ENCODE measurements at places on chromosomes 4 and X. TPM values are rescaled to one million over a fixed set of nuclear protein-coding genes. Genes with fewer than 3 reads are reported as not detected.
A peak's percentile ranks its signal among the peaks of the same experiment; 100 is the strongest.

- DNase-seq = no peak
- H3K36me3 ChIP-seq = no peaks in the 10 kb centered on the region
- H3K4me3 ChIP-seq = no peak overlapping the region
- no peak overlapping the region for H3K27ac ChIP-seq
- no peaks in the 10 kb centered on the region for H3K27me3 ChIP-seq
Observed at GRCh38 chrX:153966841-153967535, 4.6 kb downstream of the HCFC1 start.

GRCh38 chr4:24840826-24841543 lies 45.6 kb downstream of the SOD3 start:
- no peaks in the 10 kb centered on the region for H3K27me3 ChIP-seq
- no peak for DNase-seq
- H3K27ac ChIP-seq = no peak overlapping the region
- no peaks in the 10 kb centered on the region for H3K4me1 ChIP-seq
- H3K36me3 ChIP-seq = no peaks in the 10 kb centered on the region
- no peak overlapping the region for H3K4me3 ChIP-seq

Gene AFM
- not detected for total RNA-seq

DNA sequence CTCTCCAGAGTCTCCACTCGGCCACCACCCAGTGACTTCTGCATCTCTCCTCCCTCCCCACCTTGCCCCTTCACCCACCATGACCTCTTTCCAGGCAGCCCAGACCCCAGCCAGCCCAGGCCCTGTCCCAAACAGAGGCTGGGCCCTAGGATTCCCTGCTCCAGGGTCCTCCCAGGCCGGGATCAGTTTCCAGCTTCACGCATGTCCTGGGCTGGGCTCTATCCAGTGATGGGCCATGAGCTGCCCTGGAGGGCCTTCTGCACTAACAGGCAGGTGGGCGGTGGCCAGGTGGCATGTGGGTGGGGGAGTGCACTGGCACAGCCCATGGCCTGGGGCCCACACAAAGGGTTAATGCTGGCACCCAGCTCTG lies 20.4 kb upstream of the ADD1 start:
- H3K27me3 ChIP-seq = no peaks in the 10 kb centered on the region
- no peak overlapping the region for H3K27ac ChIP-seq
- no peaks in the 10 kb centered on the region for H3K4me1 ChIP-seq
- DNase-seq = no peak

DNA sequence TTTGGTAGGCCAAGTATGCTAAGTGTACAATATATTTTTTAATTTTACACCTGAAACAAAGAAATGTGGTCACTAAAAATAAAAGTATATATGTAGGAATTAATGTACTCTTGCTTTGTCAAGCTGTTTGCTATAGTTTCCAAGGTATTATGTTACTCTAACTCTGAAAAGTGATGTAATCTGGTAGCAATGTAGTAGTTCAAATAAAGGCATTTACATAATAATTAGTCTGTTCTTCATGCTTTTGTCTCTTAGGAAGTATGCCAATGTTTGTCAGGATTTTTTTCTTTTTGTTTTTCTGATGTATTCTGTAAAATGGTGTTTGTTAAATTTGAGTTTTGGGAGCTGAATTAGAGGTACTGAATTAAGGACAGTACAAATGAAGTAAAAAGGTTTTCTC lies 89.5 kb downstream of the PLS3 start:
- H3K4me3 ChIP-seq = no peak overlapping the region
- no peak for DNase-seq
- H3K27ac ChIP-seq = no peak overlapping the region

Gene MYOZ2
- 0.81 TPM for total RNA-seq

Gene NHS
- total RNA-seq = 7.0 TPM

DNA sequence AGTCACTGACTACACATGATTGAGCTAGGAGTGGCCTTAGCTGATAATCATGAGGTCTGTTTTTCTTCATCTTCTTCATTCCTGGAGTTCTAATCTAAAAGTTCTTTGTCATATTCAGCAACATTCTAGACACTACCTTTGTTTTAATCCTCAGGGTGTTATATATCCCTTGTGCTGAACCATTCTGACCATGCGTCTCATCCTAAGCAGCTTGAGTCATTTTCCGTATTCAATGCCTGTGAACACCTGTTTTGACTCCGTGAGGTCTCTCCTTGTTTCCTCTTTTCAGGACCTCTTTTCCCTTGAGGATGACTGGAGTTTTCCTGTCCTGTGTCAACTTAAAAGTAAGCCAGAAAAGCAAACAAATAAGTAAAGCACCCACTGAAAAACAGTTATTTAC lies 597.9 kb downstream of the GBA3 start:
- no peak overlapping the region for H3K27ac ChIP-seq
- H3K27me3 ChIP-seq = no peaks in the 10 kb centered on the region
- no peak overlapping the region for H3K4me3 ChIP-seq
- no peaks in the 10 kb centered on the region for H3K4me1 ChIP-seq
- no peak for DNase-seq

- no peaks in the 10 kb centered on the region for H3K36me3 ChIP-seq
- H3K27ac ChIP-seq = no peak overlapping the region
- H3K27me3 ChIP-seq = no peaks in the 10 kb centered on the region
Observed at GRCh38 chr4:126544276-126544675, 1088.5 kb upstream of the INTU start.

DNA sequence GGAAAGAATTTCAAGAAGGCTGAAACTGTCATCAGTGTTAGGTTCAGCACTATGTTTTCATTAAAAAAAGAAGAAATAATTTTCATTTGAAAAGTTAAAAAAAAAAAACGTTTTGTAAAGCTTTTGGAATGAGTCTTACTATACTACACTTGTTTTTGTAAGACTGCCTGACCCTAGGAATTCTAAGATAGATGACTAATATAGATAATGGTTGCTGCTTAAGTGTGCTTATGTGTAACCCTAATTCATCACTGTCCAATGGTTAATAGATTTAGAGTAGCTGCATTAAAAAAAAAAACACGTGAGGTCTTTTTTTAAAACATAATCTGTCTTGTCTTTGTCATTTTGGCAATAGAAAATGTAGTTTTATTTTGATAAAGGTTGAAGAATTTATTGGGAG lies 323.2 kb downstream of the IL1RAPL1 start:
- DNase-seq = no peak
- no peaks in the 10 kb centered on the region for H3K27me3 ChIP-seq
- H3K4me1 ChIP-seq = no peaks in the 10 kb centered on the region
- no peak overlapping the region for H3K27ac ChIP-seq
- H3K4me3 ChIP-seq = no peak overlapping the region

Gene ERAS
- not detected for total RNA-seq

Gene ZIC3
- total RNA-seq = not detected

Gene CD38
- 0.23 TPM for total RNA-seq

- no peaks in the 10 kb centered on the region for H3K36me3 ChIP-seq
- no peaks in the 10 kb centered on the region for H3K4me1 ChIP-seq
- H3K27me3 ChIP-seq = no peaks in the 10 kb centered on the region
- DNase-seq = no peak
- H3K27ac ChIP-seq = no peak overlapping the region
- H3K4me3 ChIP-seq = no peak overlapping the region
Observed at GRCh38 chrX:106718709-106719108, 7.8 kb upstream of the RNF128 start.

DNA sequence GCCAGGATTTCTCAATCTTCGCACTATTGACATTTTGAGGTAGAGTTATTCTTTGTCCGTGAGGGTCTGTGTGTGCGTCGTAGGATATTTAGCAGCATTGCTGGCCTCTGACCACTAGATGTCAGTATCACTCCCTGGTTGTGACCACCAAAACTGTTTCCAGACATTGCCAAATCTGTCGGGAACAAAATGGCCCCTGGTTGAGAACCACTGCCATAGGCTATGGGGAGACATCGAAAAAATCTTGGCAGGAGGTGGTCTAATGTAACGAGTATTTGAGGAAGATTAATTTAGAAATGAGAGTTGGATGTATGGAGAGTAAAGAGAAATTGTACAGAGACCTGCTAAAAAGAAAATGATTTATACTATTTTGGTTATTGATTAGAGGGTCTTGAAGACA lies 108.4 kb downstream of the DOCK11 start:
- H3K4me3 ChIP-seq = no peak overlapping the region
- peak; percentile 14 for DNase-seq
- H3K36me3 ChIP-seq = no peaks in the 10 kb centered on the region
- H3K27ac ChIP-seq = no peak overlapping the region
- H3K4me1 ChIP-seq = no peaks in the 10 kb centered on the region
- no peaks in the 10 kb centered on the region for H3K27me3 ChIP-seq

DNA sequence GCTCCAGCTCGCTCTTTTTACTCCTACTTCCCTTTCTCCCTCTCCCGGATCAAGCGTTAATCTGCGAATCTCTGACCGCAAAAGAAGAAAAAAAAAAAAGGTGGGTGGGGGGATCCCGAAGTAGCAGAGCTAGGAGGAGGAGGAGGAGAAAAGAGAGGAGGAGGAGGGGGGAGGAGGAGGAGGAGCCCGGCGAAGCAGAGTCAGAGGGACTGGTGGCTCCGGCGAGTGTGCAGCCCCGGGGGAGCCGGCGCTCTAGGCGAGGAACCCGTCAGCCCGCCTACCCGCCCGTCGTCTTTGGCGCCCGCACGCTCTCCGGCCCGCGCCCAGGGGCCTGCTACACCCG lies at the start of gene NHSL2:
Gene NHSL2 (plus strand): TSS at position 203 of the 343 bp plus-strand sequence.
- peak; percentile 23 for DNase-seq
- H3K36me3 ChIP-seq = no peaks in the 10 kb centered on the region
- peak within 1 kb of the TSS; percentile 21 for H3K27ac ChIP-seq
- H3K4me1 ChIP-seq = no peaks in the 10 kb centered on the region

DNA sequence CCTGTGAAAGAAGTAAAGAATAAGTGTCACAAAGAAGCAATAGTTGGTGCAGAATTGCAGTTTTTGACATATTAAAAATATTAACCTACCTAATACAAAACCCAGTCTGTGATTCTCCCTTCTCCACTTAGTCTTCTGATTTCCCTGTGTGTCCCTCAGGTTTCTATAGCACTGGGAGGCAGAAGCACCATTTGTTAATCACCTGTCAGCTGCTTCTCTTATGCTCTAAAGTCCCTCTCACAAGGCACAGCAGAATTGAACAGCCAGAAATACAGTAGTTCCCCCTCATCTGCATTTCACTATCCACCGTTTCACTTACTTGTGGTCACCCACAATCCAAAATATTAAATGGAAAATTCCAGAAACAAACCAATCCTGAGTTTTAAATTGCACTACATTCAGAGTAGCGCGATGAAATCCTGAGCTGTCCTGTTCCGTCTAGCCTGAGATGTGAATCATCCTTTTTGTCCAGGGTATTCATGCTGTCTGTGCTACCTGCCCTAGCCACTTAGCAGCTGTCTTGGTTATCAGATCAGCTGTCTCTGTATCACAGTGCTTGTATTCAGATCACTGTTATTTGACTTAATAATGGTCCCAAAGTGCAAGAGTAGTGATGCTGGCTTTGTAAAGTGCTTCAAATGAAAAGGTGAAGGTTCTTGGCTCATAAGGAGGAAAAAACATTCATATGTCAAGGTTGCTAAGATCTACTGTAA lies 984.1 kb upstream of the GRID2 start:
- H3K27ac ChIP-seq = no peak overlapping the region
- H3K36me3 ChIP-seq = no peaks in the 10 kb centered on the region
- no peaks in the 10 kb centered on the region for H3K4me1 ChIP-seq
- DNase-seq = no peak

GRCh38 chr4:142845293-142846107 lies 601 bp downstream of the INPP4B start:
- no peaks in the 10 kb centered on the region for H3K36me3 ChIP-seq
- peak; percentile 16 for DNase-seq
- peak overlapping the region; percentile 65 for H3K4me3 ChIP-seq

GRCh38 chrX:85941275-85941674 lies 106.1 kb downstream of the CHM start:
- no peaks in the 10 kb centered on the region for H3K4me1 ChIP-seq
- no peak overlapping the region for H3K4me3 ChIP-seq
- no peaks in the 10 kb centered on the region for H3K27me3 ChIP-seq
- no peak overlapping the region for H3K27ac ChIP-seq

- peak overlapping the region; percentile 25 for H3K4me3 ChIP-seq
- DNase-seq = peak; percentile 80
- no peaks in the 10 kb centered on the region for H3K36me3 ChIP-seq
- H3K27me3 ChIP-seq = no peaks in the 10 kb centered on the region
- H3K27ac ChIP-seq = no peak overlapping the region
Observed at GRCh38 chrX:68827848-68828624, 785 bp upstream of the EFNB1 start.

Gene NUDT6
- total RNA-seq = 6.5 TPM

- no peaks in the 10 kb centered on the region for H3K36me3 ChIP-seq
- no peak overlapping the region for H3K27ac ChIP-seq
- H3K4me1 ChIP-seq = no peaks in the 10 kb centered on the region
- no peak for DNase-seq
- H3K4me3 ChIP-seq = no peak overlapping the region
- no peaks in the 10 kb centered on the region for H3K27me3 ChIP-seq
Observed at GRCh38 chr4:182126603-182127002, 116.6 kb upstream of the TENM3 start.

DNA sequence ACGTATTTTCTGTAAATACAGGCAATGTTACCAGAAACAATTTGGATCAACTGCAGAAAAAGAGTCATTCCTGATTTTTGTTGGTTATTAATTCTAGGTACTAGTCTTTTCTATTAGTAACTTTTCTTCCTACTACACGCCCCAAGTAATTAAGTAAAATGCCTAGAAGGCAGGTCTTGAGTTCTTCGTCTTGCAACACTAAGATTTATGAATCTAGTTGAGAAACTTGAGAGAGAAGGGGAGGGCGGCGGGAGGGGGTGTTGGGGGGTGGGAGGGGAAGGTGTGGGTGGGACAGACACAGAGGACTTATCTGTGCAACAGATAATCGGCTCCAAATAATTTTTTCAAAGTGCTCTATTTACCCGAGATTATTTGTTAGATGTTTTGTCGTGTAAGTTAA lies 3.0 kb downstream of the RAP2C start:
- no peaks in the 10 kb centered on the region for H3K4me1 ChIP-seq
- no peaks in the 10 kb centered on the region for H3K36me3 ChIP-seq
- H3K27ac ChIP-seq = no peak overlapping the region

Gene SLITRK2
- 1.7 TPM for total RNA-seq

Gene SFRP2
- total RNA-seq = 1.1 TPM

DNA sequence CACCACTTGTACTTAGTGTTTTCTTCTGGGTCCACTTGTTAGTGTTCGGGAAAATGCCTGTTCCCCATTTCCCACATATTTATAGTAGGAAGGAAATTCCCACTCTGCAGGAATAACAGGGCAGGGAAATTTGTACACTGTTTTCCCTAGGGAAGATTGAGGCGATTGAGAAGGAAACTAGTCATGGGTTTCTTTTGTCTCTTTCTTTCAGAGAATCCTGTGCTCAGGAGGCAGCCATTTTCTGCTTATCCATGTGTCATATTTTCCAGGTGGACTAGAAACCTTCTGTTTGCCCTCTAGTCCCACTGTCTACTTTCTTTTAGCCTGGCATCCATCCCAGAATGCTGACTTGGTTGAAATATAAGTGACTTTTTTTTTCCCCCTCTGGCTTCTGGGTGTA lies 299.1 kb upstream of the ANKRD50 start:
- no peaks in the 10 kb centered on the region for H3K4me1 ChIP-seq
- no peak for DNase-seq
- no peak overlapping the region for H3K4me3 ChIP-seq
